ENCODE measurements at places on chromosomes 7 and 10.

DNA sequence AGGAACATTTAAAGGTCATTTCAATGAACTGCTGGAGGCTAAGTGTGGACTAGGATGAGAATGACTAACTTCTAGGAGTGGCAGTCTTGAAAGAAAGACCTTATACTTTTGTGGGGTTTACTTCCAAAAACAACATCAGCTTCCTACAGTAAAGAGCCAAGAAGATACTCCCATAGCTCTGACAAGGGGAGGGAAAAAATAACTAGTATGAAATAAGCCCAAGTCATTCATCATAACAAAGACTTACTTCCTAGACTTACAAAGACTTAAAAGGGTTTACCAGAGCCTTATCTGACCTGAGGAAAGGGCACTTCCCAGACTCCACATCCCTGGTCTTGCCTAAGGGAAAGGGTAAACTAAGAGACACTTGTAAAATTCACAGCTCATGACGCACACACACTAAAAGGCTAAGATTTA lies 31.7 kb downstream of the ARHGAP12 start:
- DNase-seq: no peak

DNA sequence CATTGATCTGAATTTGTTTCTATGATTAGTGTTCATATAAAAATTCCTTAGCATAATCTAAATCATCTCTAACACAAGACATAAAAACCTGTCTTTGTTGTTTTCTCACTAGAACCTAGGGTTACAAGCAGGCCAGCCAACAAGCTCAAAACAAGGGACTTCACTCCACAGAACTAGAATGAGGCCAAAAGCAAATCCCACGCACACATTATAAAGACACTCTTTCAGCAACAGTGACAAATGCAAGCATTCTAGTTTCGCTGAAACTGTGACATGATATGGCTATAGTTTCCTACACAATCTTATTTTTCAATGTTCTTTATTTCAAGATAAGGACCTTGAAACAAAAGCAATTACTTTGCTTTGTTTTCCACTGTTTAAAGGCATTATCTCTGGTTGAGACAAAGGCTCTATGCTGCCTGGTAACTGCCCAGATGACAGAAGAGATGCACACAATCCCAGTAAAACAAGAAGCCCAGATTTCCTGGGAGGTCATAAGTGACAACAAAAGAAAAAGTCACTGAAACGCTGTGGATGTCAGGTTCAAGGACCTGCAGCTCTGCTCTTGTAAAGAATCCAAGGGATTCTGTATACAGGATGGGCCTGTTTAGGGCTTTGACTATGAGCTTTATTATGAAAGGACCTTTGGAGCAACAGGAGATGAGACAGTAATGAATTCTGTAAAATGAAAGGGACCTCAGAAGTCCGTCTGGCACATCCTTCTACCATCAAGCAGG lies 105.3 kb downstream of the SORCS1 start:
- DNase-seq: no peak

GRCh38 chr10:50506861-50507573 lies 116.7 kb downstream of the SGMS1 start:
- no peak for DNase-seq

DNA sequence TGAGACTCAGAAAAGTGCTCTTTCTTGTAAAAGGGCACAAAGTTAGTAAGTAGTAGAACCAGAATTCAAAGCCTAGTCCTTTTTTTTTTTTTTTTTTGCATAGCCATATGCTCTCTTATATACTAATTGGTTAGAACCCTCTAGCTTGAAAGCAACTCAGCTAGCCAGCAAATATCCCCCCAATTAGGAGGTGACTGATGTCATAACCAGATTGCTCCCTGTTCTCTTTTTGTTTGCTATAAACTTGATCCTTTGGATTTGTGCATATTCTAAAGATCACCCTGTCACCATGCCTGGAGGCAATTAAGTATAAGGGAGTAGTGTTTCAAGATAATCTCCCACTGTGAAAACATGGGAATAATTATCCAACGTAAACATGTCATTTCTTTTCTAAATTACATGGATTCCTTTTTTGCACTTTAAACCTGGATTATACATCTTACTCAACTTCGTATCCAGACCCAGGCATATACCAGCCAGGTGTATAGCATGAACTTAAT lies 963.4 kb downstream of the CNTNAP2 start:
- no peak for DNase-seq

- DNase-seq: no peak
These were observed 7.6 kb downstream of the CYCS start for GRCh38 chr7:25117226-25118047.

GRCh38 chr10:88066319-88066718 lies 202.9 kb downstream of the PTEN start:
- DNase-seq: no peak

- no peak for DNase-seq
These were observed 175.0 kb downstream of the REEP3 start for GRCh38 chr10:63696205-63696604.

DNA sequence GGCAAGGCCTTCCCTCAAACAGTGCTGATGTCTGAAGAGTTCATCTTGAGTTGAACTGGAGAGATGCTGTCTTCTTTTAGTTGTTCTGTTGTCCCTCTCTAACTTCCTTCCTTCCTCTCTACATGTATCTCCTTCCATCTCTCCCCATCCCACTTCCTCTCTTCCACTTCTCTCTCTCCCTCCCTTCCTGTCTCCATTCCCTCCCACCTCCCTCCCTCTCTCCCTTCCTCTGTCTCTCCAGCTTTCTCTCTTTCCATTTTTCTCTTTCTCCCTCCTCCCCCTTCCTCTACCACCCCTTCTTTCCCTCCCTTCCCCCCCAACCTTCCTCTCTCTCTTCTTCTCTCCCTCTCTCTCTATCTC lies 40.7 kb upstream of the TNS3 start:
- no peak for DNase-seq

GRCh38 chr10:30437031-30437841 lies 3.3 kb downstream of the MAP3K8 start:
- DNase-seq: no peak

GRCh38 chr10:131075218-131075770 lies 236.2 kb downstream of the TCERG1L start:
- no peak for DNase-seq

DNA sequence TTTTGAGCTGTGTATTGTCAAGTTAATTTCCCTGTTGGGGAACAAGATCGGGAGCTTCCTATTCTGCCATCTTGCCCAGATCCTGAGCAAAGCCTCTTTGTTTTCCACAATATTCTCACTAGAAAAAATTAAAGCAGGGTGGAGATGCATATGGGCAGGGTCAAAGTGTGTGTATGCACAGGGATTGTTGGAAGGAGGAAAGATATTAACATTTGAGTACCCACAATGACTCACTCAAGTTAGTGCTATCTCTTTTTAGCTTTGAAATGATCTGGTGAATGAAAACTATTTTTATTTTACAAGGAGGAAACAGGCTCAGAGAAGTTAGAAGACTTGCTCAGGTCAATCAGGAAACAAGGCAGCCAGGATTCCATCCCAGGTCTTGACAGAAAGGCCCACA lies 6.7 kb upstream of the BTBD16 start:
- DNase-seq: no peak

DNA sequence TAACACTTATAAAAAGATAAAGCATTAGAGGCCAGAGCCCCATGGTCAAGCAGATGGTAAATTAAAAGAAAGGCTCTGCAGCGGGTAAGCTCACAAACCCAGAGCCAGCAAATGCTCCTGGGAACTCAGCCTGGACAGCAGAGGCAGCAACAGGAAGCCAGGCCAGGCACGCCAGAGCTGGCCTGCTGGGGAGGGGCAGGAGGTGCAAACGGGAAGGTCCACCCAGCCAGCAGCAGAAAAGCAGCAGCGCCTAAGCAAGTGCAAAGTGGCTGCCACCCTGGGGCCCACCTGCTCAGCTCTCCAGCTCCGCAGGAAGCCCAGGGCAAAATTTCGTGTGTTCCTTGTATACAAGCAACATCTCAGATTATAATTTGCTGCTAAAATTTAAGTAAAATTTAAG lies 82.7 kb upstream of the GPR22 start:
- no peak for DNase-seq

- no peak for DNase-seq
These were observed 12.3 kb downstream of the MCM10 start for GRCh38 chr10:13173616-13174015.

DNA sequence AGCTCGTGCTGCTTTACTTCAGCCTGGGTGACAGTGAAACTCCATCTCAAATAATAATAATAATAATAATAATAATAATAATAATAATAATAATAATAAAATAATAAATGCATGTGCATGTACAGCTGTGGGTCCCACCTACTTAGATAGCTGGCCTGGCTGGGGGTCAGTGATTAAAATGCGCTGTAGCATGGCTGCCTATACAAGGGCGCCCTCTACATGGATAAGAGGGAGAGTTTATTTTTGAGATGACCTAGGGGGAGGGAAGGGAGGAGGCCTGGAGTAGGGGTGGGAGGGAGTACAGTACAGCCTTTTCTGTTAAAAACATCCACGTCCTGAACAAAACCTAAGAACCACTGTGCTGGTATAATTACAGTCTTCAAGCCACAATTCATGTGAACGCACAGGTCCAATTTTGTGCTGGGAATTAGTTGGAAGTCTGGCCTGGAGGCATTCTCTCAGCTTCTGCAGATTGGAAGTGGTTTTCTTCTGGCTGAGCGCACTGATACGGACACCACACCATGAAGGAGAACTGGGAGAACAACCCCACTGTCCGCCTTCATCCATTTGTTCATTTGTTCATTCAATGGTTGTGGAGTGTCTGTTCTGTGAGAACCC lies 146.5 kb downstream of the TMEM178B start:
- no peak for DNase-seq

- DNase-seq: no peak
These were observed 19.4 kb downstream of the ZMIZ2 start for GRCh38 chr7:44767912-44768627.

GRCh38 chr10:90969947-90970673 lies 49.2 kb upstream of the ANKRD1 start:
- no peak for DNase-seq

DNA sequence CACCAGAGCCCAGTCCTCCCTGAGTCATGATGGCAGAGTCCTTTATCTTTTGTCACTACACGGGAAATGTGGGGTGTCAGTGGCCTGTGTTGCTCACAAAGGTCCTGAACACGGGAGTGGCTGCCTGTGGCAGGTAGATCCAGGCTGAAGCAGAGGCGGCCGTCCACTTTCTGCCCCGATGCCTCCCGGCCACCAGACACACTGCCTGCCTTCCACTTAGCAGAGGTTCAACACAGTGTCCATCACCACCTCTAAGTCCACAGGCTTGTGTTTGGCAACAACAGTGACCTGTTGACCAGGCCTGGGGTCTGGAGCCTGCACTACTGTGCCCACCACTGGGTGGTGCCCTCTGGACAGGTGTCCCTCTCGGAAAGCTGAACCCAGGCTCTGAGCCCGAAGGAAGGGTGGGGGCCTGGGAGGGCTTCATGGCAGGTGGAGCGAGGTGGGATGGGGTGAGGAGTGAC lies 49.9 kb upstream of the CAMK2B start:
- no peak for DNase-seq

DNA sequence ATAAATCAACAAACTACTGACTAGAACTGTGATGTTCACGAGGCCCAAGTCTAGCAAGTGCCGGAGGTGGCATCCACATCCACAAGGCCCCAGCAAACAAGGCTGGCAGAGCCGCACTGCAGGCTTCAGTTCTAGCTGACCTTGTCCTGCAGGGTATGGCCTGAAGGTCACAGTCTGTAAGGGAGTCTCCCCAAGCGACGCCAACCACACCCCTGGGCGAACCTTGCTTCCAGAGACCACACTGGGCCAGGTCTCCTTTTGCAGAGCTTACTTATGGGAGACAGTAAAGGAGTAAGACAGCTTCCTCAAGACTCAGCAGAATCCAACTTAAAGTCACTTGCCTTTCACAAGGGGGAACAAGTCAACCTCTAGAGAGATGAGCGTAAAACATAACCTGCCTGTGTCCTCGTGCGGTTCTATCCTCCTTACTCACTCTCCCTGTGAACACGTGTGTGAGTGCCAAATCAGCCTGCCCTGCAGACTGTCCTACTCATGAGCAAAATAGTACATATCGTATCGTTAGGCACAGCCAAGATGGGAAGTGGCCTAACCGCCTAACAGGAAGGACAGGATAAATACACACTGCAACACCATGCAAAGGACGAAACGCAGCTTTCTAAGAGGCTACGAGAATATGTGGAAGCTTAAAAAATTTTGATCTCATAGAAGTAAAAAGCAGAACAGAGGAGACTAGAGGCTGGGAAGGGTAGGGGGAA lies 22.7 kb downstream of the FAM53B start:
- DNase-seq: no peak

- DNase-seq: no peak
These were observed 5.9 kb upstream of the BMS1 start for GRCh38 chr10:42776681-42777080.

DNA sequence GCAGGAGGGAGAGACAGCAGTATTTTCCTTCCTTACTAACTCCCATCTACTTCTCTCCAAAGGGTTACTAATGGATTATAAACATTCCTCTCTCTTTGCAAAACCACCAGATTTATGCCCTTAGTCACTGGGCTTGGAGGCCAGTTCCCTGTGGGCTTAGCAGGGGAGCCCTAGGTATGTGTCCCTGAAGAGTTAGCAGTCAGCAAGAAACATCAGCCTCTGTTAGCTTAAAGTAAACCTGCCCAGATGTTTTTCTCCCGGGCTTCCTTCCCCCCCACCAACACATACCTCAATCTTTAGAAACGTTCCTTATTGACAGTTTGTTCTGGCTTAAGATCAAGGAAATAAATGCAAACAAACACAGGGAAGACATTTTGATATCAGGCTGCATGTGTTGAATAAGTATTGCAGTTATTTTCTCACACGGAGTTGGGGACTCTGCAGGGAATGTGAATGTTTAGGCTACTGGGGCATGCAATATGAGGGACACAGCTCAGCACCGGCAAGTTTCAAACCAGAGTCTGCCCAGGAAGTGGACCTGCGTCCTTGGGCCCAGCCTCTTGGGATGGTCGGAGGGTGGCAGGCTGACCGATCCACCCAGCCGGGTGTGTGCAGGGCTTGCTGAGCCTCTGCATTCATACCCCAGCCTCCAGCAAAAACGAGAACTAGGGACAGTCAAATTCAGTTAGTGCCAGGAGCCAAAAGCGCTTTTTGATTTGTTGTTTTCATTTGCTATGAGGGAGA lies 252.0 kb upstream of the GRB10 start:
- DNase-seq: no peak

DNA sequence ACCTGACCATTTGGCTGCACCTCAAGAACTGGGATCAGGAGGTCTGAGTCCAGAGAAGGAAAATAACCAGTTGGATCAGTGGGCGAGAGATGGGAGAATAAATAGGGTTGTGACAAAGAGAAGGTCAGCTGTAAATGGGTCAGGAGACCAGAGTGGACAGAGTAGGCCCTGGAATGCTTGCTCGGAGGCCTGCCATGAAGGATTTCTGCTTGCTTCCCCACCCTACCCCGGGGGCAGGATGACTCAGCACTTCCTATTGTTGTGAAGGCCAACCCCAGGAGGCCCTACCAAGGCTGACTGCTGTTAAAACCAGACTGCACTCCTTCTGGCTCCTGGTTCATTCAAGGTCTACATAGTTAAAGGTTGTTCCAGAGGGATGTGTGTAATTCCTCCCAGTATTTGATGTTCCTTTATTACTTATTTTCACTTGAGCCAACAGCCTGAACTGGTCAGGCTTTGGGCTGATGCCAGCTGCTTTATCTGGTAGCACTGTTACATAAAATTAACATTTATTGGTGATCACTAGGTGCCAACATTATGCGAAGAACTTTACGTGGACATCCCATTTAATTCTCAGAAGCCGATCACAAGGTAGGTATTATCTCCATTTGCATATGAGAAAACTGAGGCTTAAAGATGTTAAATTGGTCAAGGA lies 27.3 kb upstream of the IFRD1 start:
- no peak for DNase-seq

- DNase-seq: peak; percentile 21
These were observed at the start of gene LSM8 for GRCh38 chr7:118183786-118184564. TSS of gene LSM8 (plus strand) at chr7:118184164. CDS start at chr7:118184224, 60 bp downstream.

Data from cortex of kidney (tissue), 1 donor.